ENCODE measurements at places on chromosomes 3 and 15. TPM values are rescaled to one million over a fixed set of nuclear protein-coding genes. Genes with fewer than 3 reads are reported as not detected.
A peak's percentile ranks its signal among the peaks of the same experiment; 100 is the strongest.

Gene PLA2G4B
- 5.8 TPM for total RNA-seq

Gene ZNF639
- total RNA-seq, result 28.6 TPM

Gene MYO5C
- 33.5 TPM for total RNA-seq

Gene SMCO1
- not detected for total RNA-seq

Gene TTLL13
- total RNA-seq, result not detected

Gene CDAN1
- total RNA-seq, result 32.3 TPM

Gene GRM7
- total RNA-seq, result not detected

Gene ARPP21
- not detected for total RNA-seq

Gene TLR9
- not detected for total RNA-seq

Gene USP3
- total RNA-seq, result 54.2 TPM

Gene ISLR
- total RNA-seq, result not detected

Gene AGBL1
- total RNA-seq, result not detected

Gene GP9
- total RNA-seq, result not detected

GRCh38 chr3:114294940-114295480, 1.2 kb downstream of the TIGIT start:
- no peak for DNase-seq

- no peak for DNase-seq
These were observed 413.9 kb upstream of the MDFIC2 start for GRCh38 chr3:70726096-70726938.

GRCh38 chr3:172586436-172586835, 63.2 kb upstream of the TNFSF10 start:
- no peak for DNase-seq

- DNase-seq, result no peak
These were observed 13.8 kb downstream of the TLE3 start for GRCh38 chr15:70083946-70084345.

DNA sequence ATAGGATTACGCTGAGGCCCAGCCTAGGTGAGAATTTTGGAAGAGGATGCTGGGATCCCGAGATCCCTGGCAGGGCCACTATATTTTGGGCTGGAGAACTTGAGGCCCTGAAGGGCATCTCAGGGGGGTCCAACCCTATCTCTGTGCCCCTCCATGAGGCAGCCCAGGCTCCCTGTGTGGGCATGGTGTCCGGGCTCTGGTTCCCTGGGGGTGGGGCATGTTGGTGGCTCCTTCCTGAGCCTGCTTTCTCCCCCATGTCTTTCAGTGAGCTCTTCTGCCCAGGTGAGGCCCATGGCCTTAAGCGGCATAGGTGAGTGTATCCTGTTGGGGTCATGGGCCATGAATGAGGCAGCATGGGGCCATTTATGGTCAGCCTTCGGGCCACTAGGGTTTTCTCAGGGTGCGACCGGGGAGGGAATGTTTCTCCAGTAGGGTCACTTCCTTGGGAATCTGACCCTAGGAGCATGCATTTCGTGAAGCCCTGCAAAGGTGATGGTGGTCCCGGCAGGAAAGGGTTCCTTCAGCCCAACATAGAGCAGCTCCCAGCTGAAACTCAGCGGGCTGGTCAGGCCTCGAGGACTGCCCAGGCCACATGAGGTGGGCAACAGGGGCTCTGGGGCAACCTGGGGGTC, 191.3 kb downstream of the UBE3A start:
- peak; percentile 31 for DNase-seq

DNA sequence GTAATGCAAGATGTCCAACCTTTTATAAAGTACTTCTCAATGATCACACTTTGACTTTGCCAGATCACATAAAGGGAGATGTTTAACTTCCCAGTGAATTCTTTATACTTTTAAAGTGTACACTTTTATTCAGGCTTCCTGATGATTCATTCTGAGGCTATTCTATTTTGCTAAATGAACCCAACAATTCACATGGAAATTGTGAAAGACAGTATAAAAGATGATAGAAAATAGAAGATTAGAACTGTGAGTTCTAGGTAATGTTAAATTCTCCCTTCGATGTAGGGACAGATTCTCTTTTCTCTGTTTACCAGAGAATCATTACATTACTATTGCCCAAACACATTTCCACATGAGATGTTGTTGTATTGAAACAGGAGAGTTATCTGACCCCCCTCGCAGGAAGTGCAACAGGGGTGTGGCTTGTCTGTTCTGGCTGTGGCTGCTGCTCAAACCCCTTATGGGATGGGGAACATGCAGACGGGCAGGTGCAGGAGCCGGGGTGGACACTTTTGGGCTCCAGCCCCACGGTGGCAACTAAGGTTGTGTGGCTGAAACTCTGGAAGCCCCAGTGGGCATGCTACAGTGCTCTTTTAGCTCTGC, 131.3 kb upstream of the LRTM1 start:
- DNase-seq, result no peak

- DNase-seq, result no peak
These were observed 645.6 kb upstream of the CBLB start for GRCh38 chr3:106514431-106514830.

GRCh38 chr3:31508452-31509146, 24.1 kb upstream of the STT3B start:
- DNase-seq, result no peak

GRCh38 chr3:32256206-32256605, 17.7 kb downstream of the CMTM8 start:
- DNase-seq, result no peak

- DNase-seq, result no peak
These were observed 204.8 kb upstream of the ZPLD1 start for GRCh38 chr3:102230057-102230456.

- no peak for DNase-seq
These were observed 5.3 kb downstream of the RBM15B start for GRCh38 chr3:51396401-51396800.

DNA sequence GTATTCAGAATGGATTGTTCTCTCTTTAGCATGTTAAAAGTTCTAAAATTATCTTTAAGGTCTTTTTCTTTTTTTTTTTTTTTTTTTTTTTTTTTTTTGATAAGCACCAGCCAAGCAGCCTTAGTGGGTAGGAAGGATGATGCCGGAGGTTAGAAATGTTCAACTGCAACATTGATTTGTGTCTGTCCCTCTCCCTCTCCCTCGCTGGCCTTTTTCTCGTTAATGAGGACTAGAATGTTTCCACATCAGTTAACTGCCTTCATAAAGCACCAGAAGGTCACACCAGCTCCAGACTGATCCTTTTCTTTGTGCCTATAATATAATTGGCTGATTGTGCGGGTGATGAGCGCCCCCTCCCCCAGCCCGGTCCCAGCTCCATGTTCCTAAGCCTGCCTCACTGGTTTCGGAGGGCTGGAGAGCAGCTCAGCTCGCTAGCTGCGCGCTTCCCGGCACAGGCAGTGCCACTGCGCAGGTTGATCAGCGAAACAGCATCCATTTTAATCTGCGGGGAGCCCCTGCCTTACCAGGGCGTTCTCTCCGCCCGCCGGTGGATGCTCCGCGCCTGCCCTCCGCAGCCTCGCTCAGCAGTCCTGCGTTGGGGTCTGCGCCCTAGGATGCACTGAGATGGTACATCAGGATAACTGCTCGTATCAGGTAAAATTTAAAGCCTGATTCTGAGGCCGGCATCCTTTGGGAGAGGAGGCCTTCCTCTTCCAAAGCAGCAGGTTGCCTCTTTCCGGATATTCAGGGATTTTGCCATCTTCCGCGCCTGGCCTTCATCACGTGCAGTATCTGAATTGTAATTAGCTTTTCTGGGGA, 148.9 kb upstream of the IL12A start:
- DNase-seq, result no peak

- DNase-seq, result no peak
These were observed 33.5 kb downstream of the MYL3 start for GRCh38 chr3:46829699-46830208.

DNA sequence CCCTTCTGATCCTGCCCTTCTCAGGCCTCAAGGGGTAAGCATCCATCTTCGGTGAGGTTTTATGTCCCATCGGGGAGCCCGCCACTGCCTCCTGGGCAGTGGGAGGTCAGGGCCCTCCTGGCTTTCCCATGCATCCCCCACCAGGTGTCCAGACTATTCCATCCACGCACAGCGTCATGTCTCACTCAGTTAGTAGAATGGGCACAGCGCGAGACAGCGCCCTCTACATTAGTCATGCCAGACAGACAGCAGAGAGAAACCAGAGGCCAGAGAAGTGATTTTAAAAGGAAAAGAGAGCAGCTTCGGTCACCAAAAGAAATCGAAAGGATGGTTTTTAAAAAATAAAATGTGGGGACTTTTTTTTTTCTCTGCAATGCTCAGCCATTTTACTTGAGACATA, 49.8 kb downstream of the ZDHHC3 start:
- no peak for DNase-seq

- DNase-seq, result no peak
These were observed 65.5 kb upstream of the SLC7A14 start for GRCh38 chr3:170651260-170651845.

GRCh38 chr3:97831140-97831539, 9.3 kb downstream of the CRYBG3 start:
- no peak for DNase-seq

- no peak for DNase-seq
These were observed 4.3 kb downstream of the CSRNP1 start for GRCh38 chr3:39149059-39149455.

DNA sequence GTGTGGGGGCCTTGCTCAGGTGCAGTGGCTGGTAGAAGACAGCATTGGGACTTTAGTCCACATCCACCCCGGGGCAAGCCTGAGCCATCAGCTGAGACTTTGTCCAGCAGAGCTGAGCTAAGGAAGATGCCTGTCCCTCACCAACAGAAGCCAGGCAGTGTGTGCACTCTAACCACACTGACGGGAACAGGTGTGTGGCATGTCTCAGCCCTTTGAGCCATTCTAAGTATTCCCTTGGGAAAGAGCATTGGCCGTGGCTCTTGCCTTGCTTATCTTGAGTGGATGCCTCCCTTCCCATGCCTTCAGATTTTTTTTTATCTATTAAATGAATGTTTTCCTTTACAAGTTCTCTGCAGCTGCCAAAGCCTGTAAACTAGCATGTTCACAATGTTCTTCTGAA, 3.5 kb downstream of the GABRA5 start:
- DNase-seq, result no peak

DNA sequence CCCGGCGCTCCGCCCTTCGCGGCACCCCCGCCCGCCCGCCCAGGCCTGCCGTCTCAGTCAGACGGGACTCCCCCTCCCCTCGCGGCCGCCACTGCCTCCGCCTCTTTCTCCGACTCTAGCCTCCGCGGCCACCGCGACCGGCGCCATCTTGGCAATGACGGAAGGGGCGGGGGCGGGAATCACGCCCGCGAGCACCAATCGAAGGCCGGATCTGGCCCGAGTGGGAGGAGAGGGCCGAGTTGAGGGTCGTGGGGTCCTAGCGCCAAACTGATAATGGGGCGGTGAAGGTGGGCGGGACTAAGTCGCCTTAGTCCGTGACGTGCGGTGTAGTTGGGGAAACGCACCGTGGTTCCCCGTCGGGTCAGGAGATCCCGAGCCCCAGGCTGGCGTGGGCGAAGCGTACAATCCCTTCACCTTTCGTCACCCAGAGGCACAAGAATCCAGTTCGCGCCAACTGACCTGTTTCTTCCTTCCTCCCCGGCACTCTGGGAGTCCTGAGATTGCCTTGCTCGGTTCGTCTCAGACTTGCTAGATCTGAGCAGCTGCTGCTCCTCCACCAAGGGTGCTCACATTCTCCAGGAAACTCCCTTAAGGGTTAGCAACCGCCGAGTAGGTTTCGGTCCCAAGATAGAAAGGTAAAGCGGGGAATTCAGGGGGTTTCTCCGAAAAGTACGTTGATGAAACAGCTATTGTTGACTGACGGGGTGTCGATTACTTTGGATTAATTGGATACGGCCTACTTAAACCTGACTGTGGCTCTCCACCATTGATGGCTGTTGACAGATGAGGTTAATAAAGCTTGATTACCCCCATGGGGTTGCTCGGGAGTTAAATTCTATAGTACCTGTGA, at the start of gene DENND4A:
TSS of gene DENND4A (minus strand) at position 156 of the 850 bp plus-strand sequence. CDS start 35,843 bp downstream, outside the sequence.
- peak; percentile 97 for DNase-seq

DNA sequence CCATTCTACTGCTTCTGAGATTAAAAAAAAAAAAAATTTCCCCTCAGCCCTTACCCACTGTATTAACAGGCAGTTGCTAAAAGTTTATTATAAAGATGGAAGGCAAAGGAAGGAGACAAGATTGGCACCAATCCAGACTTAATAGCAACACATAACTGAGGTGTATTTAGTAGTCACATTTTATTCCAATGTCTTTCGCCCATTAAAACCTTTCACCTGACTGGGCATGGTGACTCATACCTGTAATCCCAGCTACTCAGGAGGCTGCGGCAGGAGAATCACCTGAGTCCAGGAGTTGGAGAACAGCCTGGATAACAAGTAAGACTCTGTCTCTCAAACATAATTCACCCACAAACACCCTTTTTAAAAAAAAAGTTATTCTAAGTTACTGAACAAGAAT, 4.4 kb downstream of the ACAP2 start:
- DNase-seq, result no peak

- DNase-seq, result no peak
These were observed 25.0 kb upstream of the THBS1 start for GRCh38 chr15:39555885-39556284.

- no peak for DNase-seq
These were observed 172.7 kb upstream of the ADAMTS9 start for GRCh38 chr3:64860536-64860870.

- no peak for DNase-seq
These were observed 126.0 kb upstream of the CCNL1 start for GRCh38 chr3:157285966-157286365.

DNA sequence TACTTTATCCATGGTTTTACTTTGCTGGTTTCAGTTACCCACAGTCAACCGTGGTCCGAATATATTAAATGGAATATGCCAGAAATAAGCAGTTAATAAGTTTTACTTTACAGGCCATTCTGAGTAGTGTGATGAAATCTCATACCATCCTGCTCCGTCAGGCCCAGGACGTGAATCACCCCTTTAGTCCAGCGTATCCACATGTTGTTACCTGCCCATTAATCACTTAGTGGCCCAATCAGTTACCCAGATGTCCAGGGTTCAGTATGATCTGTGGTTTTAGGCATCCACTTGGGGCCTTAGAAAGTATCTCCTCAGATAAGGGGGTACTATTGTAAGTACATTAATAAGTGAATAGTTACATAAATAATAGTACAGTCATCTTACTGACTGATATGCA, 88.0 kb downstream of the TTBK2 start:
- DNase-seq, result peak; percentile 48

DNA sequence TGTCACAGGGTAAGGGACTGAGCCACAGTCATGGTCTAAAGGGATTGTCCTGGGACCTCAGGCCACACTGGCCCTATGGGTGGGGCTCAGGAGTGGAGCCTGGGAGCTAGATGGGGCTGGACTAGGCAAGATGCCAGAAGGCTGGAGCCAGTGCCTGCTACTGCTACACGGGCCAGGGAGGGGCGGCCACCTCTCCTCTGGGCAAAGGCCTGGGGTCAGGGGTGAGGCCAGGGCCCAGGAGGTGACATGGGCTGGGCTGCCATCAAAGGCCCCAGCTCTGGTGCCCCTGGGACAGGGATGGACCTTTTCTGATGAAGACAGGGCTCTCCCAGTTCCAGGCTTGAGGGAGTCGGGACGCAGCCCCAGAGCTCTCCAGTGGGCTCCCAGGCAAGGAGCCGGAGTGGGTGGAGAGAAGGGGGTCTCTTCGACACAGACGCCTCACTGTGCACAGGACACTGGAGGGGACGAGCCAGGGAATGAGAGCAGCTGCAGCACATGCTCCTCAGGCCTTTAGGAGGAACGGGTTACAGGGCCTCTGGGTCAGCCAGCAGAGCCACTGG, 62.1 kb upstream of the IQSEC1 start:
- no peak for DNase-seq
